CD4-positive, alpha-beta T cell treated with Interleukin-4 for 1 hour (primary cell): ENCODE measurements at places on chromosomes 12 and 14.

DNA sequence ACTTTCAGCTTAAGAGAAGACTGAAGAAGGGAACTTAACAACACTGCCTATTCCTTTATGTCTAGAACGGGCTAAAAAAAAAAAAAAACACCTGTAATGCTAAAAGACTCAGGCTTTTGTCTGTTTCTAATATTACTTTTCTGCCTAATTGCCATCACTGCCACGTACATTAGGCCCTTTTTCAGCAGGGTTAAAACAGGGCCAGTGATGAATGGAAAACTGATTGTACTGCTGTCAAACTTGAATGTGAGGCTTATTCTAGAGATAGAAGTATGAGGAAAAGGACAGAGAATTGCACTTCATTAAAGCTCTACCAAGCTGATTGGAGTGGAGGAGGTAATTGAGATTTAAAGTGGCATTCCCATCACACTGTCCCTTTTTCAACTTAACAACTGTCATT is 535.8 kb downstream of the PRKD1 start:
- no peak for DNase-seq

GRCh38 chr14:89444516-89445125 is 27.6 kb upstream of the FOXN3 start:
- no peak for DNase-seq

- no peak for DNase-seq
These were observed 99.2 kb downstream of the BEGAIN start for GRCh38 chr14:100488057-100488456.

GRCh38 chr12:41073633-41074472 is 114.3 kb upstream of the PDZRN4 start:
- no peak for DNase-seq

DNA sequence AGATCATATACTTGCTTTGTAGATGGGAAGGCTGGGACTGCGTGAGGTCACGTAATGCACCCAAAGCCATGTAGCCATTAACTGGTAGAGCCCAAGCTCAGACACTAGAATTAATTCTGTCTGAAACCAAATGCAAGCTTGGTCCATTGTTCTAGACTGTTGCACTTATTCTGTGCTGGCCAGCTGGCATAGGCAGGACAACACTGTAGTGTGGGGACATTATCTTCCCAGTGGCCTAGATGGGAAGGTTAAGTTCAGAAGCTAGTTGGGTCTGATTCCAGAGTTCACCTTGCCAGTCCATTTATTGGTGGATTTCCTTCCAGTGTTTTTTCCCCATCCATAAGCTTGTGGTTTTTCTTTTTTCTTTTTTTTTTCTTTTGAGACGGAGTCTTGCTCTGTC is 39.1 kb downstream of the KLC1 start:
- DNase-seq, result no peak

DNA sequence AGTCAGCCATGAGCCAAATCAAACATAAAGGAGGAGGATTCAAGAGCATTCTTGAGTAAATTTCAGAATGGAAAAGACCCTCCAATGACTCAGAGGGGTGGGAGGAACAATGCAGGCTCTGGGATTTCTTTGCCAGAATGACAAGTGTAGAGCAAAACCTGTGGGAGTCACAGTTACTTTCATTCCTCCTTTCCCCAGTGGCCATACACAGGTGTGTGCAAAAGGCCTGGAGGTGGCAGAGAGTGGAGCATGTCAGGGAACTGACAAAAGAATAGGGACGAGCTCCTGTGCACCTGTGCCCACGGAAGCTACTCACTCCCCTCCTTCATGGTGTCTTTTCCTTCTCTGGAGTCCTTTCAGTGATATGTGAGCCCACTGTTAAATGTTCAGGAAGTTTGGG is 9.4 kb upstream of the CIPC start:
- no peak for DNase-seq

DNA sequence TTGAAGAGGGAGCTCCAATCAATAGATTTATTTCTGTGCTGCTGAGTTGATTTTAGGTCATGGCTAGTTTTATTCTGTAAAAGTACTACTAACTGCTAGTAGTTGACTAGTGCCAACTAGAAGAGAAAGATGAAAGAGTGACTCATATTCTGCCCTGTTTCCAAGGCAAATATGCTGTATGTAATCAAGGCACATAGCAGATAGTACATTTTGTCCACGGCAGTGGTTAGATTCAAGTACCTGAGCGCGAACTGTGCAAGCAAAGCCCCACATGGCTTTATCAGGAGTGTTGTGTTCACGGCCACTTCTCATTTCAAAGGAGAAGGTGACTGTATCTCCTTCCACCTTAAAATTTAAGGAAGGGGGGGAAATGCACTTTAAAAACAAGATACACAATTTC is 126.8 kb downstream of the TRAFD1 start:
- no peak for DNase-seq

DNA sequence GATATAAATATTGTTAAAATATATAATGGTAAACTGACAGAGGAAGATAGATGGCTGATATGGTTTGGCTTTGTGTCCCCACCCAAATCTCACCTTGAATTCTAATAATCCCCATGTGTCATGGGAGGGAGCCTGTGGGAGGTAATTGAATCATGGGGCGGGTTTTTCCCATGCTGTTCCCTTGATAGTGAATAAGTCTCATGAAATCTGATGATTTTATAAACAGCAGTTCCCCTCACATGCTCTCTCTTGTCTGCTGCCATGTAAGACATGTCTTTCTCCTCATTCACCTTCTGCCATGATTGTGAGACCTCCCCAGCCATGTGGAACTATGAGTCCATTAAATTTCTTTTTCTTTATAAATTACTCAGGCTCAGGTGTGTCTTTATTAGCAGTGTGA is 46.3 kb downstream of the PTCSC3 start:
- no peak for DNase-seq

GRCh38 chr14:52351233-52352060 is 37.3 kb downstream of the PTGER2 start:
- no peak for DNase-seq

DNA sequence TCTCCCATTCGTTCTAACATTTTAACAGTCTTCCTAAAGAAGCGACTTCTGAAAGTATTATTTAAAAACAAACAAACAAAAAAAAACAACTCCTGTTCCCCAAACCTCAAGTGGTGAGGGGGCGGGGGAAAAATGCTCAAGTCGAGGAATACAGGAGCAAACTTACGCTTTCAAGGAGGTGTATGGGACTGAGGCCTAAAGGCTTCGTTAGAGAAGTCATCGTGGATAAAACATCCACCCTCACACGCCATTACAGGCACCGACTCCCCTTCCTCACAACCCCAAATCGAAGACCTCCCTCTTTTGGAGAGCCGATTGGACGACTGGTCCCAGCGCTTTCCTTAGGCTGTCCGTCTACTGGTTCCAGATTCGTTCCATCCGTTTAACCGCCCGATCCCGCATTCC is 693 bp downstream of the CBX5 start:
- DNase-seq, result no peak

- no peak for DNase-seq
These were observed 211.9 kb upstream of the TBX3 start for GRCh38 chr12:114895827-114896226.

- no peak for DNase-seq
These were observed 223.4 kb upstream of the DIO2 start for GRCh38 chr14:80434574-80435321.

DNA sequence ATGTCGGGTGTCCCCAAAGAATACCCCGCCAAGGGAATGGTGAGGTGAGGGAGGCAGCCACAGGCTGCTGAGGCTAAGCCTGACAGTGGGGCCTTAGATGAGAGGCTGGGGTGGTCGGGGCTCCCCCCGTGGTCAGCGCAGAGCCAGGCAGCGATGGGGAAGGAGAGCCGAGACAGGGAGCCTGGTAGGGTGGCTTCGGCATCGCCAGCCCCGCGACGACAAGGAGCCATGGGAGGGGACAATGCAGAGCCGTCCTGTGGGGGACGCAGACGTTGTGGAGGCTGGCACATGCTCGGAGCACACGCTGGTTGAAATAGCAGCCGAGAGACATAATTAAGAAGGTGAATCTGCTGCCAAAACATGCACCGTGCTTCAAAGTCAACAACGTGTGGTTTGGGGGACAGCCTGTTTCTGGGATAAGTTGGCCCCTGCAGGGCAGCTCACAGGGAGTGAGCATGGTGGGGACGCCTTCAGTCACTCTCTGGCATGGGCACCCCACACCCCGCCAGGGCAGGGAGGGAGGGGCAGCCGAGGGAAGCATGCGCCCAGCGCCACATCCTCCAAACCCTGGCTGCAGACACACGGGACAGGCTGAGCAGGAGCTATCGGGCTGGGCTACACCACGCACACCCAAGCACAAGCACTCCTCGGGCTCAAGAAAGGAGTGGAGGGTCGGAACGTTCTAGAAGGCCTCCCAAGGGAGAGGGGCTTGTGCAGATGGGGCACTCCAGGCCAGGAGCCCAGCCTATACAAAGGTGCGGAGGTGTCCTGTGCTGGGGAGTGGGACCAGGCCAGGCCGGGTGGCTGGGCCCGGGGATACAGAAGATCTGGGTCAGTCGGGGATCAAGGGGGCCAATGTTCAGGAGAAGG is 66.6 kb upstream of the C14orf180 start:
- no peak for DNase-seq

- no peak for DNase-seq
These were observed 22.3 kb downstream of the B4GALNT3 start for GRCh38 chr12:482061-482460.

DNA sequence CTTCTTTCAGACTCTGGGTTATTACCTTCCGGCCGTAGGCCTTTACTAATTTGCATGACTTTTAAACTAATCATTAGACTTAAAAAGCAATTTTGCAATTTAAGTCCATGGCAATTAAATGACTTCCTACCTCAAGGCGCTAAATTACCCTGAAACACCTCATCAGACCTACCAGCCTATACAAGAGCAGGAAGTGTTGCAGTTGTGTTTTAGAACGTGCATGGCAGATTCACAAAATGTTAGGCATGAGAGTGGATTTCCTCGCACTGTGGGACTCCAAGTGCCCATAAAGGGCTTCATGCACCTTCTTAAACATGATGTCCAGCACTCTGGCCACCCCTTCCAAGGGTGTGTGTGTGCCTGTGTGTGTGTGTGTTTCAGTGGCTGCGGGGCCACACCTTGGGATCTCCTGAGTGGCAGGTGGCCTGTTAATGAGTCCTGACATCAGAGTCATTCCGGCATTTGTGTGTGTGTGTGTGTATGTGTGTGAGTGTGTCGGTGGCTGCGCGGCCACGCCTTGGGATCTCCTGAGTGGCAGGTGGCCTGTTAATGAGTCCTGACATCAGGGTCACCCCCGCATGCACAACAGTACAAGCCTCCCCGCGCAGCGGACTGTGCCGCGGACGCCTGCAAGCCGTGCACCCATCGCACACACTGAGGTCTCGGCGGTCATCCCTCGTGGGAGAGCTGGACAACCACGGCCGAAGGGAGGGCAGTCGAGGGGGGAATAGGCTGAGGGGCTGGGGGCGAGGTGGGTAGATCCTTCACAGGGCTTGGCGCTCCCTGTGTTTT is 900 bp downstream of the C2CD5 start:
- peak; percentile 58 for DNase-seq

GRCh38 chr12:24617471-24617870 is 331.4 kb downstream of the BCAT1 start:
- DNase-seq, result no peak

DNA sequence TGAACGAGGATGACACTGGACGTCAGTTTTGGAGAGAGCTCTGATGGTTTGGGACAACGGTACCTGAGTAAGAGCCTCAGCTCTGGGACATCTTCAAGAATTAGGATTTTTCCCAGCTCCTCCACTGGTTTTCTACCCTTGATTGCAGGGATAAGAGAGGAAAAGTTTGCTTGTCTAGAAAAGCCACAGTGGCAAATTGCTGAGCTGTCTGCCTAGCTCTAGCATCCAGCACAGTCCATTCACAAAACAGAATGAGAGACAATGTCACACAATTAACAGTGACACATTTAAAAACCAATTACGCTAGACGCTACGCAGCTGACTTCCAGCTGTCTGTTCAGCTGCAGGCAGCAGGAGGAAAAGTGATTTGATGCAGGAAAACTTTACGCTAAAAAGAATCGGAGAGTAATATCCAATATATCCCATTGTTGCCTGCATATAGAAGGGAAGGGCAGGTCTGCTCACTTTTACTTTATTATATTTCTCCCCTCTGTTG is 168.1 kb upstream of the PRICKLE1 start:
- no peak for DNase-seq

GRCh38 chr12:114687802-114688201 is 3.8 kb upstream of the TBX3 start:
- DNase-seq, result no peak

DNA sequence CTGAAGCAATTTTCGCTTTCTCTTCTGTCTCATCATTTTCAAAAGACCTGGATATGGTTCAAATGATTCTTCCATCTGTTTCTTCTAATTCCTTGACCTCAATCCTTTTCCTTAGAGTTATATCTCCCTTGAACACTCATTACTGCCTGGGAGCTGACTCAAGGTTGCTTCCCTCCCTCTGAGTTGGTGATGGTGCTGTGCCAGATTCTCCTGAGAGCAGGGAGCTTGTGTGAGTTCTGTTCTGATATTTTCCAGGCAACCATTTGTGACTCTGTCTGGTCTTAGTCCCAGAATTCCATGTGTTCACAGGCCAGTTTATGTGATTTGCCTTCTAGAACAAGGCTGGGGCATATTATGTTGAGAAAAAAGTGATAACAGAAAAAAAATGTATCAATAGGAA is 505.1 kb upstream of the SYT1 start:
- no peak for DNase-seq

GRCh38 chr12:116106870-116107269 is 170.6 kb downstream of the MED13L start:
- no peak for DNase-seq

DNA sequence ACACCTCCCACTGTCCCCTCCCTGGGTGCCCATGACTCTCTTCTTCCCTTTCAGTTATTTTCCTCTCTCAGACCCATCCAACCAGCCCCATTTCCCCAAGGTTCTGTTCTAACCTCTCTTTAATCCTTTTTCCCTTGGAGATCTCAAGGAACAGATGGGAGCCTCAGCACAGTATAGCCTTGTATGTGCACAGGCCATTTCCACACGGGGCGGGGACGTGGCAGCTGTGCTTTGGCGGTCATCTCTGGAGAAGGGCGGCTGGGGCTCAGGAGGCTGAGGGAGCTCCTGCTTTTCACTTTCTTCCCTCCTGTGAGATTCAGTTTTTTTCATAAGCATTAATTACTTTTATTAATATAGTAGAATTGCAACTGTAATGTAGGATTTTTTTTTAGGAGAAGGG is 212.2 kb downstream of the ZFP36L1 start:
- no peak for DNase-seq

- DNase-seq, result no peak
These were observed 58.3 kb downstream of the PRKCH start for GRCh38 chr14:61379639-61380184.

GRCh38 chr12:549476-550082 is 89.8 kb downstream of the B4GALNT3 start:
- no peak for DNase-seq

DNA sequence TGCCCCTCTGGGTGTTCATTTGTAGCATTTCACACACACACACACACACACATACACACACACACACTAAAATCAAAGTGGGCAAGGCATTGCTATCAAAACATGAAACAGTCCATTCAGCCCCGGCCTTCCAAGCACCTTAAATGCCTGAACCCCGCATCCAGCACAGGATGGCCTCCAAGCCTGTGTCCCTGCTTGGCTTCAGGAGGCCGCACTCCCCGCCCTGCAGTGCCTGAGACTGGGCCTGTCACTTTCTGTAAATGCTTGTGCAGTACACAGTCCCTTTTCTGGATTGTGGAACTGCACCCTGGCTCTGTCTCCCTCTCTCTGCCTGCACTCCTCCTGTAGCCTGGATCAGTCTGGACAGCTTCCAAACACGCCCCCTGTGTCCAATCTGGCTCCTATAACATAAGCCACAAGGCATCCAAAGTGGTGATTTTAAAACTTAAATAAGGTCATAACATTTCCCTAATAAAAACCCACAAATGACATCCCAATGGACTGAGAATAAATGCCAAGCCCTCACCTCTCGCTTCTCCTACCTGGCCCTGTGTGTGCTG is 972.2 kb upstream of the TMEM132C start:
- DNase-seq, result no peak
